ENCODE measurements at places on chromosomes 11 and 22. TPM values are rescaled to one million over a fixed set of nuclear protein-coding genes. Genes with fewer than 3 reads are reported as not detected.

DNA sequence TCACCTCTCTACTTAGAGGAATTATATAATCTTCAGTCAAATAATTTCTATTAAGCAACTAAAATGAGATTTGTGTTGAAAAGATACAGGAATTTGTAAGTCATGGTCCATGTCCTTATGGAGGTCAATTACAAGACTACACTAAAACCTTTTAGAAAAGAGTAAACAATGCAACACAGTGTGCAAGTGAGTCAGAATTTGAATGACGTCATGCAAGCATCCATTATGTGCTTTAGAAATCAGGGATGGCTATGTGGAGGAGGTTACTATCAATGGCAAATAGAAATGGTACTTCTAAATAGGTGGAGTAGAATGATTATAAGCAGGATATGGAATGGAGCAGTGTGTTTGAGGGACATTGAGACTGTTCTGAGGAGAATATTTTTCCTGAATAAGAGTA, 16.6 kb downstream of the OR10D3 start:
- no peaks in the 10 kb centered on the region for H3K4me1 ChIP-seq
- H3K4me3 ChIP-seq, result no peak overlapping the region
- H3K36me3 ChIP-seq, result no peaks in the 10 kb centered on the region

The CARD16 gene
- 10.0 TPM for total RNA-seq

The APOBEC3B gene
- 6.0 TPM for total RNA-seq

The HEPN1 gene
- not detected for total RNA-seq

GRCh38 chr11:67349036-67349435, 4.3 kb downstream of the POLD4 start:
- no peak overlapping the region for H3K4me3 ChIP-seq
- DNase-seq, result no peak
- no peaks in the 10 kb centered on the region for H3K36me3 ChIP-seq
- H3K27ac ChIP-seq, result no peak overlapping the region
- H3K4me1 ChIP-seq, result peaks cover 2% of the 10 kb centered on the region
- H3K27me3 ChIP-seq, result no peaks in the 10 kb centered on the region

DNA sequence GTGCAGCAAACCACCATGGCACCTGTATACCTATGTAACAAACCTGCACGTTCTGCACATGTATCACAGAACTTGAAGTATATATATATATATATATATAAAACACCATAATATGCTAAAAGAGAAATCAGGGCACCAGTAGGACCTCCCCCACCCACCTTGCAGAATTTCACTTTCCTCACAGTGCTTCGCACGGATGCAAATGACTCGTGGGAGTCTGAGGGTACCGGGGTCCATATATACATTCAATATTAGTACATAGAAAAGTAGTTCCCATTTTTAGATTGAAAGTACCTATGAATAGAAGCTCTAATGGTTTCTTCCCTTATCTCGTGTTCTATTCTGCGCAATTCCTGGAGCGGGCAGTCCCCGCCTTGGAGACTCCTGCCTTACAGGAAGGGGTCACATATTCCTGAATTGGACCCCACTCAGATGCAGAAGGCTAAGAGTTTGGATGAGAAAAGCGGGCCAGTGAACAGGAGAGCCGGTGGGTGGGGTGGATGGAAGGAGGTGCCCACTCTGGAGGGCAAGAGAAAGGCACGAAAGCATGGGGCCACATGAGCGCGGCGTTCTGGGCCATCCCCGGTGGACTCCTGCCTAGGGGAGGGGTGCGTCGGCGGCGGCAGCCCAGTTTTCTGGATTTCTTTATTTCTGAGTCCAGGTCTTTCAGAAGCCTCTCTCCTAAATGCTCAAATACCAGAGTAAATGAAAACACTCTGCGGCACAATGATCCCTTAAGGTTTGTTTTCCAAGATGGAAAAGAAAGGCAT, 136.3 kb downstream of the ETS1 start:
- H3K36me3 ChIP-seq, result no peaks in the 10 kb centered on the region
- peak overlapping the region; percentile 11 for H3K27ac ChIP-seq
- H3K4me1 ChIP-seq, result no peaks in the 10 kb centered on the region
- no peak for DNase-seq

DNA sequence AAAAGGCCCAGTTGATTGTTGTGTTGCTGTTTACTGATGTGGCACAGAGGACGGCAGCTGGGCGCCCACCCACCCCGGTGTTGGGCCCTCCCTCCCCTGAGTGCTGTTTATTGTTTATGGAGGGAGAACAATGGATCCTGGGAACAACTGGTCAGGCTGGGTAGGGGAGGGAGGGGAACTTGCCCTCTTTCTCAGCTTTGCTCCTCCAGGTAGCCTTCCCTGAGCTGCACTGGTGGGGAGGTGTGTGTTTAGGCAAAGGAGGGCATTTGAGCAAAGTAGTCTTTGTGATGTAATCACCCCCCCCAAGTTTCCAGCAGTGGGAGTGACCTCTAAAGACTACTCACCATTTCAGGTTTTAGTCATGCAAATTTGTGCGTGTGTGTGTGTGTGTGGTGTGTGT, 1035.3 kb downstream of the NTM start:
- no peak overlapping the region for H3K4me3 ChIP-seq
- no peak for DNase-seq
- H3K4me1 ChIP-seq, result peaks cover 6% of the 10 kb centered on the region

GRCh38 chr11:41382927-41383326, 76.5 kb downstream of the LRRC4C start:
- DNase-seq, result no peak
- no peak overlapping the region for H3K27ac ChIP-seq
- no peaks in the 10 kb centered on the region for H3K36me3 ChIP-seq
- no peak overlapping the region for H3K4me3 ChIP-seq
- H3K4me1 ChIP-seq, result peaks cover 18% of the 10 kb centered on the region

The PHLDB1 gene
- total RNA-seq, result 15.4 TPM

GRCh38 chr22:27226666-27227065, 569.3 kb downstream of the MIAT start:
- no peaks in the 10 kb centered on the region for H3K36me3 ChIP-seq
- H3K27ac ChIP-seq, result no peak overlapping the region
- no peak overlapping the region for H3K4me3 ChIP-seq
- no peaks in the 10 kb centered on the region for H3K27me3 ChIP-seq

DNA sequence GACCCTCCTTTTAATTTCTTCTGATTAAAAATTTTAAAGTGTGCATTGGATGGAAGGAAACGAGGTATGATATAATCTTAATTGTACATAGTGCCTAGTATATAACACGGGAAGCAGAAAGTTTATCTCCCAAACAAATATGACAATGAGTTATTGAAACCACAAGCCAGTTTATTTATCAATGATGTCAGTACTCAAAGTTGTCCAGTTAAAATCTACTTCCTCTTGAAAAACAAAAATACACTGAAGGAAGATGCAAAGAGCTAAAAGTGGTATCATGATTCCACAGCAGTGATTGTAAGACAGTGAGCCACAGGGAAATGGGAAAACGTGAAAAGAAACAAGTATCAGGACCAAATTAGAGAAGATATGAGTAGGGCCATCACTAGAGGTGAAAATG, 18.8 kb upstream of the OR5B21 start:
- no peaks in the 10 kb centered on the region for H3K27me3 ChIP-seq
- H3K27ac ChIP-seq, result no peak overlapping the region
- H3K4me1 ChIP-seq, result peaks cover 3% of the 10 kb centered on the region

The SLC22A12 gene
- total RNA-seq, result not detected

DNA sequence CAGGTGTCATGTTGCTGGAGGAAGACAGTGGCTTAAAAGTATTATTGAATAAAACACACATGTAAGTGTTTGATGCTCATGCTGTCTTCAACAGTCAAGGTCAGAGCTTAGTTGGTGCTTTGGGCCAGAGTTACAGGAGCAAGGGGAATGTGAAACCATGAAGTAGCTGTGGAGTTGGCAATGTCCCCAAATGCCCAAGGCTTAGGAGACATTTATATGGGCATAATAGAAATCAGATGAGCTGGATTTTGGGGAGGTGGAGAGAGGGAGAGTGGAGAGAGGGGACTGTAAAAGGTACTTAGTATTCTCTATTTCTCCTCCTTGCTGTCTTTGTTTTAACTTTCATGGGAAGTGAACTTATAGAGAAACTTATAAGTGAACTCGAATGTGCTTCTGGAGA, 407.8 kb downstream of the ETS1 start:
- no peak for DNase-seq
- no peak overlapping the region for H3K27ac ChIP-seq
- H3K4me1 ChIP-seq, result no peaks in the 10 kb centered on the region
- H3K27me3 ChIP-seq, result no peaks in the 10 kb centered on the region
- no peaks in the 10 kb centered on the region for H3K36me3 ChIP-seq
- H3K4me3 ChIP-seq, result no peak overlapping the region

DNA sequence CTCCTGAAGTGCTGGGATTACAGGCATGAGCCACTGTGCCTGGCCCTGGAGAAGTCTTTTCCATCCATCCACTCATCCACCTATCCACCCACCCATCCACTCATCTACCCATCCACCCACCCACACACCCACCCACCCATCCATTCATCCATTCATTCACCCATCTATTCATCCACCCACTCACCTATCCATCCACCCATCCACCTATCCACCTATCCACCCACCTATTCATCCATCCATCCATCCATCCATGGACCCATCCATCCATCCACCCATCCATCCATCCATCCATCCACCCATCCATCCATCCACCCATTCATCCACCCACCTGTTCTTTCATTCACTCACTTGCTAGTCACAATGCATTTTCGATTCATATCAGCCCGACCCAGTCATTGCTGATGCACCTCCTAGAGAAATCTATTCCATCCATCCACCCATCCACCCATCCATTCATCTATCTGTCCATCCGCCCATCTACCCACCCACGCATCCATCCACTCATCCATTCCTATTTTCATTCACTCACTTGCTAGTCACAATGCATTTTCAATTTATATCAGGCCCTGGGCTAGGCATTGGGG, 17.7 kb upstream of the SUN2 start:
- no peak overlapping the region for H3K4me3 ChIP-seq
- no peaks in the 10 kb centered on the region for H3K27me3 ChIP-seq
- no peak overlapping the region for H3K27ac ChIP-seq
- no peaks in the 10 kb centered on the region for H3K4me1 ChIP-seq

The ARHGEF17 gene
- 7.7 TPM for total RNA-seq

The KDM2A gene
- 44.9 TPM for total RNA-seq

- no peak overlapping the region for H3K4me3 ChIP-seq
- DNase-seq, result no peak
- no peaks in the 10 kb centered on the region for H3K27me3 ChIP-seq
- H3K27ac ChIP-seq, result no peak overlapping the region
Measured at GRCh38 chr22:24128631-24129262, 52.5 kb upstream of the SUSD2 start.

- no peak for DNase-seq
- no peak overlapping the region for H3K4me3 ChIP-seq
- no peak overlapping the region for H3K27ac ChIP-seq
- H3K27me3 ChIP-seq, result no peaks in the 10 kb centered on the region
Measured at GRCh38 chr11:118783724-118784495, 7.1 kb downstream of the DDX6 start.

DNA sequence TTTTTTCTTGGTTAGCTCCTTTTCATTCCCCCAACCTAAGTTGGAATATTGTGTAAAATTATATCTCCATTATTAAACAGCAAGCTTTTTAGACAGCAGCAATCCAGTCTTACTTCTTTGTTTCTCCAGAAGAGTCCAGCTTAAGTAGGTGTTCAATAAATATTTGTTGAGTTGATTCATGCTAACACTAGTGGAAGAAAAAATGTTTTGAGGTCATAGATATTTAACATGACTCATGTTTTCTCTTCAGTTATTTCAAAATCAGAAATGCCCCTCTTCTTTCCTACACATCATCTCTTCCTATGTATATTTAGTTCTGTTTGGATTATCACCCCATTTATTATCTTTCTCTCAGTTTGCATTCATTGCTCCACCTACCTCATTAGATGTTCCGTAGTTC, 20.3 kb downstream of the CCDC83 start:
- no peak overlapping the region for H3K27ac ChIP-seq

GRCh38 chr11:110878513-110878912, 166.3 kb upstream of the ARHGAP20 start:
- H3K4me1 ChIP-seq, result no peaks in the 10 kb centered on the region
- H3K4me3 ChIP-seq, result no peak overlapping the region
- H3K27me3 ChIP-seq, result no peaks in the 10 kb centered on the region
- no peak for DNase-seq

GRCh38 chr11:71326328-71326940, 74.1 kb upstream of the SHANK2 start:
- peaks cover 6% of the 10 kb centered on the region for H3K4me1 ChIP-seq
- H3K27me3 ChIP-seq, result no peaks in the 10 kb centered on the region
- H3K4me3 ChIP-seq, result no peak overlapping the region
- no peaks in the 10 kb centered on the region for H3K36me3 ChIP-seq
- DNase-seq, result no peak

DNA sequence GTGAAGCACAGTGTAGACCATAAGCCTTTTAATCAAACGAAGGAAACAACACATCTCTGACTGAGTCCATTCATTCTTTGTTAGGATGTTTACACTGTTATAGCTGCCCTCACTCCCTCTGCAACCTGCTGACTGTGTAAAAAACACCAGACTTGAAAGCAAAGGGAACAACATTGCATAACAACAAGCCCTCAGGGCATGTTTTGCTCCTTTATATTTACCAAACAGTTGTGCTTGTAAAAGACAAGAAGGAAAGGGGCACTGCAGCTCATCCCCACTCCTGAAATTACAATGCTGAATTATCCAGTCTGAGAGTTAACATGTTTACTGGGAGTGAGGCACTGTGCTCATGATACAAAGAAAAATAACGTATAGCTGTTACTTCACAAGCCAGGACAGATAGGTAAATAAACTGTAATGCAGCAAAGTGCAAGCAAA, 46.4 kb downstream of the RAB30 start:
- H3K4me1 ChIP-seq, result peaks cover 15% of the 10 kb centered on the region
- H3K36me3 ChIP-seq, result no peaks in the 10 kb centered on the region
- no peak overlapping the region for H3K27ac ChIP-seq
- no peaks in the 10 kb centered on the region for H3K27me3 ChIP-seq

- DNase-seq, result peak; percentile 81
- no peaks in the 10 kb centered on the region for H3K36me3 ChIP-seq
- H3K27ac ChIP-seq, result no peak overlapping the region
- H3K4me1 ChIP-seq, result no peaks in the 10 kb centered on the region
Measured at GRCh38 chr22:31561238-31561887, 65.0 kb downstream of the SFI1 start.

DNA sequence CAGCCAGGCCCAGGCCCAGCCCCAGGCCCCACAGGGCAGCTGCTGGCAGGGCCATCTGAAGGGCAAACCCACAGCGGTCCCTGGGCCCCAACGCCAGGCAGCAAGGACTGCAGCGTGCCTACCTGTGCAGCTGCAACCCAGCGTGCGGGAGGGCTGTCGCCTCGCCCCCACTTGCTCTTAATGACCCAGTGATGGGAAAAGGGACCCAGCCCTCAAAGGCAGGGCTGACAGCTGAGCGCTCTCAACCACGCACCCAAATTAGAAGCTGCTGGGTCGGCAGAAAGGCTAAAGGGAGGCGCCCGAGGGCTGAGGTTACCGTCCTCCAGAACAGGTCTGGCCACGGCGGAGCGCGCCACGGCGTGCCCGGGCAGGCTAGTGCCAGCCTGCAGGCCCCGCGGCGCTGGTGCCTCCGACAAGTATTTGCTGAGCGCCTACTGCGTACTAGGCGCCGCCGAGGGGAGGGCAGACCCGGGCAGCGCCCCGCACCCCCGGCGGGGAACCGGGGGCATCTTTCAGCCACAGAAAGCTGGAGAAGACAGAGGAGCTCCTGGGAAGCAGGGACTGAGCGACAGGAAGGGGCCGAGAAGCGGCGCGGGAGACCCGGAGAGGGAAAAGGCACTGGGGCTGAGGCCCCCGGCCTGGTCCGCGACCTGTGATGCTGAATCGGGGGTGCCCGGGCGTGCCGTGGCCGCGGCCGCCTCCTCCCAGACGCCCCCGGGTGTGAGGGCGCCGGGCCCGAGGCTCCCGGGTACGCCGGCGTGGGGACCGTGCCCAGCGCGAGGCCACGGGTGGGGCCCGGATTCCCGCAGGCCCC, 773 bp downstream of the HRAS start:
- no peak overlapping the region for H3K4me3 ChIP-seq
- H3K4me1 ChIP-seq, result peaks cover 32% of the 10 kb centered on the region
- no peak overlapping the region for H3K27ac ChIP-seq
- DNase-seq, result peak; percentile 39

Data from liver (tissue), 10 donors.